ENCODE measurements at places on chromosomes 6 and 20. TPM values are rescaled to one million over a fixed set of nuclear protein-coding genes. Genes with fewer than 3 reads are reported as not detected.

TRIM40 gene
- not detected for total RNA-seq

RAET1G gene
- 0.31 TPM for total RNA-seq

BMP2 gene
- 0.36 TPM for total RNA-seq

DLK2 gene
- not detected for total RNA-seq

HUS1B gene
- 1.1 TPM for total RNA-seq

DYNLT1 gene
- total RNA-seq, result 74.1 TPM

GLP1R gene
- total RNA-seq, result not detected

GJA10 gene
- total RNA-seq, result not detected

EEF1E1 gene
- 95.5 TPM for total RNA-seq

CST2 gene
- not detected for total RNA-seq

OR2J3 gene
- total RNA-seq, result not detected

BTN1A1 gene
- not detected for total RNA-seq

MAP3K7 gene
- total RNA-seq, result 32.3 TPM

SGK2 gene
- total RNA-seq, result 0.73 TPM

TPBG gene
- total RNA-seq, result 1.00 TPM

WFDC10B gene
- total RNA-seq, result not detected

OR12D3 gene
- total RNA-seq, result not detected

CST7 gene
- total RNA-seq, result not detected

TRAPPC3L gene
- total RNA-seq, result not detected

MOG gene
- not detected for total RNA-seq

SIGLEC1 gene
- not detected for total RNA-seq

RAB32 gene
- 297 TPM for total RNA-seq

HLA-DRA gene
- 144 TPM for total RNA-seq

RRP36 gene
- 84.0 TPM for total RNA-seq

HLA-DOA gene
- total RNA-seq, result 0.46 TPM

KHDC1 gene
- 0.67 TPM for total RNA-seq

GLO1 gene
- 136 TPM for total RNA-seq

ACAT2 gene
- 89.9 TPM for total RNA-seq

All from melanocyte of skin (primary cell).